ENCODE measurements at places on chromosomes 3 and 15.

- no peak for DNase-seq
Observed at GRCh38 chr3:79726786-79727185, 41.0 kb downstream of the ROBO1 start.

DNA sequence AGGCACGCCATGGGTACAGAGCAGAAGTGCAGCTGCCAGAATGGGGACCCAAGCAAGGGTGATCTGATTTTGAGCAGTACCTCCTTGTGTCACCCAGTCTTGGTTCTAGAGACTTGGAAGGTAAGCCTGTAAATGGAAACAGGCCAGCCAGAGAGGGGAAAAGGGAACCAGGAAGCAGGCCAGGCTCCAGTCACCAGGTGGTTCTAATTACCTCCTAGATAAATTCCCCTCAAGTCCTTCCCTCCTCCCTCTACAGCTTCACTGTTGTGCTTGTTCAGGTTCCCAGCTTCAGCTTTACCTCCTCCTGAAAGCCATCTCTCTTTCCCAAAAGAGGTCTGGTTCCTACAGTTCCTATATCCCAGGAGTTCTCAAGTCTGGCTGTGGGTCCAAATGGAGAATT lies 58.8 kb upstream of the SLC7A14 start:
- no peak for DNase-seq

DNA sequence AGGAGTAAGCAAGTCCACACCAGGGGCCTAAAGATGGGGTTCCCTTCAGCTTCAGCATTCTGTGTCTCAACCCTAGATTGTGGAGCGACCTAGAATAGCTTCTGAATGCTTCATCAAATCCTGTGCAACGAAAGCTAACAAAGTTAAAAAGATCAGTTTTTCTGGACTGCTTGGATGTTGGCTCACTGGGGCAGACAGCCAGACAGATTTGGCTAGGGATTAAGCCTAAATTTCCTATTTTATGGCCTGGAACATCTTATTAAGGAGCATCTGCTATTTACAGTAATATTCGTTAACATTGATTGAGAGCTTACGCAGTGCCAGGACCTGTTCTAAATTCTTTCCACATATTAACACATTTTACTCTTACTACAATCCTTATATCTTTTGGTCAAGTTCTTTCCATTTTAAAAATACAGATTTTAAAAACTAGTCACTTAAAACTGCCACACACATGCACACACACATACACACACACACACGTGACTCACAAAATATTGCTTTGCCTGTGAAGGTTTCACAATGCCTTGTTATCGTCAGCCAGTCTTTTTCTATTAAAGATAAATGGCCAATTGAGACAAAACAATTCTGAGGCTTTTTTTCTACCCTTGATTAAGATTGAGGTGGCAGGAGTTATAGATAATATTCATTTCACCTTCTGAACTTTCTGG lies 173.3 kb upstream of the SNTN start:
- DNase-seq: no peak

- no peak for DNase-seq
Observed at GRCh38 chr15:38539008-38539343, 25.6 kb downstream of the RASGRP1 start.
